ENCODE measurements at places on chromosomes 16 and 17.

DNA sequence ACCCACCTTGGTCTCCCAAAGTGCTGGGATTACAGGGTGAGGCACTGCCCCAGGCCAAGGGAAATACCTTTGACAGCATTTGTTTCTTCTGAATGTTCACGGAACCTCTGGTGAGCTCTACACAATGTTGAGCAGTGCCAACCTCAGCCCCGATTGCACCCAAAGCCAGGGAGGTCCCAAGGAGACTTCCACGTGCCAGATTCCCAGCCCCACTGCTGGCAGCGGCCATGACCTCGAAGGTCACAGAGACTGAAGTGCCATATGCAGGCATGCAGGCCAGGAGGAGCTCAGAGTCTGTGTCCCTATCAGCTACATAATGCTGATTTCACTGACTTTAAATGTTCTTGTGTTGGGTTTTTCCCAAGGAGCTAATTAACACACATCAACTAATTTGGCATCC, 226.4 kb upstream of the FOXF1 start:
- no peak overlapping the region for H3K4me3 ChIP-seq
- peaks cover 25% of the 10 kb centered on the region for H3K27me3 ChIP-seq
- H3K27ac ChIP-seq: no peak overlapping the region

GRCh38 chr16:73122604-73123391, 74.9 kb upstream of the ZFHX3 start:
- no peaks in the 10 kb centered on the region for H3K27me3 ChIP-seq
- H3K36me3 ChIP-seq: no peaks in the 10 kb centered on the region
- DNase-seq: no peak
- H3K4me1 ChIP-seq: no peaks in the 10 kb centered on the region
- H3K4me3 ChIP-seq: no peak overlapping the region

DNA sequence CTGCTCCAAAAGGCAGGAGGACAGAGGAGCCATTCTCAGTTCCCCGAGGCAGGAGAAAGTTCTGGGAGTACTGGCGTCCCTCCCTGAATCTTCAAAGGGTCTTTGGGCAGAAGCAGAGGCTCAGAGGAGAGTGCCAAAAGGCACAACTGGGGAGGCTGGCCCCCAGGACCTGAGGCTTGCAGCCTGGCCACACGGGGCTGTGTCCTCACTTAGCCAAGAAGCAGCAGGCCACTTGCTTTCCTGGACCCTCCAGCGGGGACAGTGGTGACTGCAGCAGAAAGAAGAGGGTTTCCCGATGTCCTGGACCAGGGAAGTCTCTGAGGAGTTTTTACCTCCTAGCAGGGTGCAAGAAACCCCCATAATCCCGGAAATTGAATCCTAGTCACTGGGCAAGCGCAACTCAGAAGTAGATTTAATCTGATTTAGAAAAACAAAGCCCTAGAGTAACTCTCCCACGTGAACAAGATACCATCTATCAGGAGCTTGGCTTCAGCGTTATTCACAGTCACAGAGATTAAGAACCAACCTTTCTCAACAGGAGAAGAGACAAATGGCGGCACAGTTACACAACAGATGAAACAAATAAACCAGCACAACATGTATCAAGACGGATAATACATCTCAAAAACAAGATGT, 25.5 kb upstream of the BCO1 start:
- H3K36me3 ChIP-seq: no peaks in the 10 kb centered on the region
- H3K27me3 ChIP-seq: no peaks in the 10 kb centered on the region
- no peak for DNase-seq
- no peak overlapping the region for H3K4me3 ChIP-seq
- no peak overlapping the region for H3K27ac ChIP-seq
- H3K4me1 ChIP-seq: no peaks in the 10 kb centered on the region

DNA sequence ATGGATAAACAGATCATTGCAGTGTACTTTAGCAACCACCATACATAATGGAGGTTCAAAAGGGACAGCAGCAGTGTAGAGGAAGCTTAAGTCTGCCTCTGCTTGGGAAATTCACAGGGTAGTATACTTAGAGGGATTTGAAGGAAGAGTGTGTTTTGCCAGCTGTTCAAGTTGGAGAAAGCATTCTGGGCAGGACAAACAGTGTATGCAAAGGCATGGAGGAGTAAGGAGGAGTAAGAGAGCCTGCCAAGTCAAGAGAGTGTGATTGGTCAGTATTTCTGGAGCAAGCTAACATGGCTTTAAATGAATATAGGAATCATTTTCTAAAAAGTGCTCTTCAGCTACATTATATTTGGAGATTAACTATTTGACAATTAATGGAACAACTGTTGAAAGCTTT, 22.9 kb upstream of the PHAF1 start:
- no peak overlapping the region for H3K4me3 ChIP-seq
- no peak overlapping the region for H3K27ac ChIP-seq
- peaks cover 5% of the 10 kb centered on the region for H3K36me3 ChIP-seq
- no peak for DNase-seq
- H3K27me3 ChIP-seq: no peaks in the 10 kb centered on the region

DNA sequence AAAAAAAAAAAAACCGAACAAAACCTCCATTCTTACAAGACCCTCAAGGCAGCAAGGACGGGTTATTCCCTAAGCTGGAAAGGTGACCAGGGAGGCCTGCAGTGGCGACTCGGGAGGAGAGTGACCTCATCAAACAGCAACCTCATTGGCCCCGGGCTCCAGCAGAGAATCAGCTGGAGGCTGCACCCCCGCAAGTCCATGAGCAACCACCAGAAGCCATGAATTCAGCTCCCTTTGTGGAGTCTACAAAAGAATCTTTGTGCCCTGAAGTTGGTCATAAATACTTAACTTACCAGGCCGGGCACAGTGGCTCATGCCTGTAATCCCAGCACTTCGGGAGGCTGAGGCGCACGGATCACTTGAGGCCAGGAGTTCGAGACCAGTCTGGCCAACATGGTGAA, 80.9 kb upstream of the CREBBP start:
- H3K4me1 ChIP-seq: peaks cover 15% of the 10 kb centered on the region
- DNase-seq: no peak
- H3K36me3 ChIP-seq: no peaks in the 10 kb centered on the region
- no peak overlapping the region for H3K4me3 ChIP-seq

GRCh38 chr16:57604177-57604576, 24.3 kb upstream of the ADGRG1 start:
- H3K4me1 ChIP-seq: peaks cover 18% of the 10 kb centered on the region
- H3K36me3 ChIP-seq: no peaks in the 10 kb centered on the region
- DNase-seq: no peak
- H3K4me3 ChIP-seq: no peak overlapping the region

GRCh38 chr17:62663304-62663703, 35.8 kb downstream of the MRC2 start:
- no peaks in the 10 kb centered on the region for H3K27me3 ChIP-seq
- no peak overlapping the region for H3K4me3 ChIP-seq
- no peaks in the 10 kb centered on the region for H3K36me3 ChIP-seq
- no peak overlapping the region for H3K27ac ChIP-seq
- no peaks in the 10 kb centered on the region for H3K4me1 ChIP-seq
- no peak for DNase-seq

DNA sequence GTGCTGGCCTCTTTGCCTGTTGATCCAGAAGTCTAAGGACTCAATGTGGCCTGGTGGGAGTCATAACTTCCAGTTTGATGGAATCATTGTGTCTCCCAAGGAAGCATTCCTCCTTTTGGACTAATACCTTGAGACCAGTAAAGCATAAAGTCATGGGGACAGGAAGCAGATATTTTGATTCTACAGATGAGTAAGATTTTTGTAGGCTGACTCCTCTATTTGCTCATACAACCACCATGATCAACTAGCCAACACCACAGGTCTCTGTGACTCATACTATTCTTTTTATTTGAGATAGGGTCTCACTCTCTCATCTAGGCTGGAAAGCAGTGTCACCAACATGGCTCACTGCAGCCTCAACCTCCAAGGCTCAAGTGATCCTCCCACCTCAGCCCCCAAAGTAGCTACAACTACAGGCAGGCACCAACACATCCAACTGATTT, 6.2 kb downstream of the MT2A start:
- no peak overlapping the region for H3K4me3 ChIP-seq
- no peak overlapping the region for H3K27ac ChIP-seq
- no peaks in the 10 kb centered on the region for H3K36me3 ChIP-seq
- no peak for DNase-seq
- peaks cover 20% of the 10 kb centered on the region for H3K4me1 ChIP-seq

DNA sequence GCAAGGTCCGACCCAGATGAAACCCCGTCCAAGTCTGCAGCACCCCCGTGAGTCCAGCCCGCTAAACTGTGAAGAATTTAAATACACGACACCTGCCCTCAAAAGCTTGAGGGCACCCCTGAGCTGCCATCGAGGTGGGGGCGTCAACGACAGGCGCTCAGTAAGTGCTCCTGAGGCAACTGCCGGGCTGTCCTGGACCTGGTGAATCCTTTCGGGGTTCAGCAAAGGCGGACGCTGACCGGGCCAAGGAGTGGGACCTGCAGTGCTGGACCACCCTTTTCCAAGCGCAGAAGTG, 512 bp upstream of the ENDOV start:
- DNase-seq: no peak
- peak overlapping the region; percentile 69 for H3K4me3 ChIP-seq
- H3K27ac ChIP-seq: peak overlapping the region; percentile 81
- peaks cover 7% of the 10 kb centered on the region for H3K36me3 ChIP-seq
- H3K4me1 ChIP-seq: peaks cover 14% of the 10 kb centered on the region
- peaks cover 5% of the 10 kb centered on the region for H3K27me3 ChIP-seq

DNA sequence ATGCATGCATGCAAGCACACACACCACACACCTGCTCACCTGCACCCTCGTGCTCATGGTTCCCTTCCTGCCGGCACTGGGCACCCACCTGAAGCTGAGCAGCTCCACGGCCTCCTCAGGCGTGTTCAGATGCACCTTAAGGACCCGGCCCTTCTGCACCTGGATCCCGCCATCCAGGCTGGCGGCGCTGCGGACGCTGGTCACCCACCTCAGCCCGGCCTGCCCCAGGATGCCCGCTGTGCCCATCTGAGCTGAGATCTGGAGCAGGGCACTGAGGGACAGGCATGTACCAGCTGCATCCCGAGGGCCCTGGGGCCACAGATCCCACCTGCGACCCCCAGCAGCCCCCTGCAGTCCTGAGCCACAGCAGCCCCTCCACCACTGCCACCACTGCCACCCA, 110.0 kb downstream of the LITAF start:
- DNase-seq: no peak
- no peak overlapping the region for H3K4me3 ChIP-seq
- no peak overlapping the region for H3K27ac ChIP-seq
- H3K36me3 ChIP-seq: no peaks in the 10 kb centered on the region
- H3K27me3 ChIP-seq: no peaks in the 10 kb centered on the region

GRCh38 chr17:72693151-72693878, 399.2 kb downstream of the SLC39A11 start:
- no peak for DNase-seq
- no peak overlapping the region for H3K4me3 ChIP-seq
- H3K36me3 ChIP-seq: no peaks in the 10 kb centered on the region

- DNase-seq: no peak
- H3K27ac ChIP-seq: no peak overlapping the region
- no peak overlapping the region for H3K4me3 ChIP-seq
- H3K4me1 ChIP-seq: peaks cover 55% of the 10 kb centered on the region
- no peaks in the 10 kb centered on the region for H3K36me3 ChIP-seq
- no peaks in the 10 kb centered on the region for H3K27me3 ChIP-seq
Observed at GRCh38 chr16:29734786-29735185, 11.0 kb downstream of the C16orf54 start.

DNA sequence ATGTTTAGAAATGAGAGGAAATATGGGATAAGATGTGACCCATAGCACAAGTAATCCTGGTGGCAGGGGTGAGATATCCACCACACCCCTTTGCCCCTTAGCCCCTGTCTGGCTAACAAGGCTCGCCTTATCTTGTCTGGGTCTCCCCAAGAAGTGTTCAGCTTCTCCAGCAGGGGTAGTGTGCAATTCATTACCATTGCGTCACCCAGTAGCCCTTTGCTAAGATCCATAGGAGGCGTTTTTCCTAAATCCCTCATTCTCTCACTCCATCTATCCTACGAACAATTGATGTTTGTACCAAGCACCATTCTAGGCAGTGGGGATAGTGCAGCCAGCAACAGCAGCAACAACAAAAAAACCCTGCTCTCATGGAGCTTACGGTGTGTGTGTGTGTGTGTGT, 30.8 kb downstream of the CCDC42 start:
- no peaks in the 10 kb centered on the region for H3K36me3 ChIP-seq
- no peaks in the 10 kb centered on the region for H3K4me1 ChIP-seq
- H3K27me3 ChIP-seq: no peaks in the 10 kb centered on the region

- H3K27ac ChIP-seq: no peak overlapping the region
- DNase-seq: no peak
Observed at GRCh38 chr17:61017317-61018006, 339.8 kb downstream of the BCAS3 start.

DNA sequence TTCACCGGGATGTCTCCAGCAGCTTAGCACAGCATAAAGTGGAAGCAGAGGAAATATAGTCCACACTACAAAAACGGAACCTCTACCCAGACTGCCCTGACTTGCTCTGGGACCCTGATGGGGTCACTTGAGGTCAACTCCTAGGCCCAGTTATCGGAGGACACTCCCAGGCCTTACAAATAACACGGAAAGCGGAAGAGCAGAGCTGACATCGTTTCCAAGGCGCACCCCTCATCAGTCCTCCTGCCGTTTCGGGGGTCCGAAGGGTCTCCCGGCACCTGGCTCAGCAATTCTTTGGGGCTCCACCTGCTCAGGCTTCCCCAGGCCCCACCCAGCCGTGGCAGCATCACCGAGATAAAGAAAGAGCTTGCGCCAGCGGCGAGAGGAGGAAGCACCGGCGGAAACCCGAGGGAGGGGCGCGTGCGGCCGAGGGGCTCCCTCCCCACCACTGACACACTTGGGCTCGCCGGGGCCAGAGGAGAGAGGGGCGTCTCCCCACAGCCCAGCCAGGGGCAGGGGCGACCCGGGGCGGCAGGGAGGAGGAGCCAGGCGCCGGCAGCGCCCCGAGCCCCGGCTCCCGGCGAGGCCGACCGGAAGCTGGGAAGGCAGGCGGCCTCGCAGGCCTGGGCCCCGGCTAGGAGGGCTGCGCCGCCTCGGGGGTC, 727 bp downstream of the CORO7 start:
- H3K4me1 ChIP-seq: peaks cover 35% of the 10 kb centered on the region
- peak overlapping the region; percentile 95 for H3K27ac ChIP-seq
- DNase-seq: peak; percentile 84
- H3K27me3 ChIP-seq: no peaks in the 10 kb centered on the region

DNA sequence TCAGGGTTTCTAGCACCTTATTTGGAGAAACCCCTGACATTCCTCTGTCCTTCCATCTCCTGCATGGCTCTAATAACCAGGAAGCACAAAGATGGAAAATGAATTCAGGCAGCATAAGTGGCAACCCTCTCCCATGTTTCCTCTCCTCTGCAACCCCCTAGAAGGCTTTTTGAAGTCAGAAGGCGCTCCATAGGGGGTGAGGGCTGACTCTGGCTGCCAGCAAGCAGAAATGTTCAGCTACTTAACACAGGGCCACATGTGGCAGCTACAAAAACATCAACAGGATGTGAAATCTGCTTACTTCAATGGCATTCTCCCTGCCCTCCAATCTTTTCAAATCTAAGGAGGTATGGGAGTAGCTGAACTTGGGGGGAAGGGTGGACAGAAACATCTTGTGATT, 55.2 kb upstream of the IRX5 start:
- H3K4me1 ChIP-seq: no peaks in the 10 kb centered on the region
- no peak overlapping the region for H3K4me3 ChIP-seq
- DNase-seq: no peak

- no peaks in the 10 kb centered on the region for H3K4me1 ChIP-seq
- H3K27ac ChIP-seq: no peak overlapping the region
- H3K4me3 ChIP-seq: no peak overlapping the region
- H3K27me3 ChIP-seq: no peaks in the 10 kb centered on the region
- no peak for DNase-seq
- no peaks in the 10 kb centered on the region for H3K36me3 ChIP-seq
Observed at GRCh38 chr17:14112407-14112806, 43.1 kb downstream of the COX10 start.

- H3K4me1 ChIP-seq: peaks cover 67% of the 10 kb centered on the region
- H3K4me3 ChIP-seq: no peak overlapping the region
- H3K36me3 ChIP-seq: no peaks in the 10 kb centered on the region
- H3K27ac ChIP-seq: no peak overlapping the region
- no peak for DNase-seq
Observed at GRCh38 chr16:17304491-17305119, 166.2 kb downstream of the XYLT1 start.
